COR-L47 (cell line): ENCODE measurements at places on chromosomes 7 and 10.
A peak's percentile ranks its signal among the peaks of the same experiment; 100 is the strongest.

GRCh38 chr7:150787321-150788281 is 12.6 kb downstream of the TMEM176B start:
- peak; percentile 9 for DNase-seq

DNA sequence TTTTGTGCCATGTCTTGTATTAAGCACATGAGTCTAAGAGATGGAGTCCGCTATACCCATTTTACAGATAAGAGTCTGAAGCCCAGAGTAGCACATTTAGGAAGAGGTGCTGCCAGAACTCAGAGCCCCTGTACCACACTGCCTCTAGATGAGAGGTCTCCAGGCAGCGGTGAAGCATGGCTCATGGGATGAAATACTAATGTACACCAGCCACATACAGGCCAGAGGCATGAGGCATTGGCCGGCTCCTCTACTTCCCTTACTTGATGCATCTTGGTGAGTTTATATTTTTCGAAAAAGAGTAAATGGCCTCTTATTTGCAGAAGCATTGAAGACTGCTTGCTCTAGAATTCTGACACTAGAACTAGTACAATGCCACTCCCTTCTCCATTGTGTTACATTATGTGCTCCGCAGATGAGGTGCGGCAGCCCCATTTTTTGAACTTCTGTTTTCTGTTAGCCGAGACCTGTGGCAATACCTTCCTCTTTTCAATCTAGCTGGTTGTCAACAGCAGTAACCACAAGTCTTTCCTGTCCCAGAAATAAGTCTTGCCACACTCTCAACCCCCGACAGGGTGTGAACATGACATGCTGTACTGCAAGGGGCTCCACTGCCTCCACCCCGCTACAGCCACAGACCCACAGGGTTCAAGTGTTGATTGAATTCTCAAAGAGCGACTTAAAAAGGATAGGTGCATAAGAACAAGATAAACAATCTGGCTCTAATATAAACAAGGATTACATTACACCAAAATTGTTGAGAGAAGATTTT is 145.3 kb downstream of the CELF2 start:
- DNase-seq, result no peak

DNA sequence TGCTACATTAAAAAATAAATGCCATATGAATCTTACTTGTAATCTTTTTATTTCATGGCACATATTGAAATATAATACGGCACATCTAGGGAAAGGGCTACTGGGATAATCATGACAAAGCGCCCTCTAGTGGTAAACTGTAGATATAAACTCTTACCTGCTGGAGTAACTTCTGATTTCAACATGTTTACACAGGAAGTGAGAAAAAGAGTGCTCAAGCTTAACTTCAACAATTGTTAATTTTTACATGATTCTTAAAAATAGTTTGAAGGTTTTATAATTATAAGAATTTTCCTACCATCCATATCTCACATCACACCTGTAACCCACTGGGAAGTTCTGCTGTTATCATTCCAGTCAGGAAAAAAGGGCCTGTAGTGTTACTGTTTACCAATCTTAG is 2.0 kb upstream of the HEPACAM2 start:
- DNase-seq, result peak; percentile 71

DNA sequence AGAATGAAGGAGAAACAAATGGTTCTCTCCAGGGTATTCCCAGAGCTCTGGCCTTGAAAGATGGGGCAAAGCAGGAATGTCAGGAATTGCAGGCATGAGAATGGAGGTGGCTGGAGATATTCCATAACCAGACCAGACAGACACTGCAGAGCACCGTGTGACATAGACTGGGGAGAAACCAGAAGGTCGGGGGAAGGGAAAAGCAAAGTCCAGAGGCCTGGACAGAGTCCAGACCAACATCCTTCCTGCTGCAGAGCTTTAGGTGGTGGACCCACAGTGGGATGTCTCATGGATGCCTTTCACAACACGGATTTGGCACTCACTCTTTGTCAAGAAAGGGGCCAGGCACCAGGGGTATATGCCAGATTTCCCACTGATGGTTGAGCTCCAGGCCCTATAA is 177.2 kb upstream of the INHBA start:
- no peak for DNase-seq

- peak; percentile 71 for DNase-seq
These were observed at the start of gene TRIM56 for GRCh38 chr7:101085162-101085964. TRIM56 (plus strand) TSS chr7:101085481; CDS start chr7:101087313, 1,832 bp downstream.

DNA sequence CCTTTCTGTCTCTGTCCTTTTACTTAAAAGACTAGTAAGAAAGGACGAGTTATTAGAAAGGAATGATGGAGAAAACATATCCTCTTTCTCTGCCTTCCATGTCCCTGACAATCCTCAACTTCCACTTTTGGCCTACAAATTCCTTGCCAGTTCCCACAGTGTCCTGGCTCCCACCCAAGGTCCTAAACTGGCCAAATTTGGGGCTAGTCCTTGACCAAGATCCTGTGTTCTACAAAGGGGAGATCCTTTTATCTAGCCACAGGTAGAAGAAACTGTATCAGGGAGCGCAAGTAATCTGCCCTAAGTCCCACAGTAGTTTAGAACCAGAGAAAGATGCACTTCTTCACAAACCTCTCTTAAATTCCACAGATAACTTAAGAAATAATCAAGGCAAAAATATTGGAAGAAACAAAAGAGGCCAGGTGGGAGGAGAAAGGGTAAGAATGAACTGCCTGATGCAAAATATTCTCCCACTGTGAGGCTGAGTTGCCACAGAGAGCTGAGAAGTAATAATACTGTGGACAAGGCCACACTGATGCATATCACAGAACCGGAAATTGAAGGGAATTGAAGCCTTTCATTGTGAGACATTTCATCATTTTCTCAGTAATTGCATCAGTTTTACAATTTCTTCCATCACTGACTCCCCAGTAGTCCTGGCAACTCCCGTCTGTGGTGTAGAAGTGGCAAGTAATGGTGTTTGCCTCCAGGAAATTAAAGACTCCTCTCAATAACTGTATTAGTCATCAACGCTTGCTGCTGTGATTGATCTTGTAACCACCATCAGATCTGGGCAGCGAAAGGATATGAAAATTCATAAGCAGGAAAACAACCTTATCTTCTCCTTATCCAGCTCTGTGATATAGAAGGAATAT is 47.2 kb downstream of the DNAJC12 start:
- DNase-seq, result no peak

- no peak for DNase-seq
These were observed 33.5 kb downstream of the PLCE1 start for GRCh38 chr10:94027197-94027596.

DNA sequence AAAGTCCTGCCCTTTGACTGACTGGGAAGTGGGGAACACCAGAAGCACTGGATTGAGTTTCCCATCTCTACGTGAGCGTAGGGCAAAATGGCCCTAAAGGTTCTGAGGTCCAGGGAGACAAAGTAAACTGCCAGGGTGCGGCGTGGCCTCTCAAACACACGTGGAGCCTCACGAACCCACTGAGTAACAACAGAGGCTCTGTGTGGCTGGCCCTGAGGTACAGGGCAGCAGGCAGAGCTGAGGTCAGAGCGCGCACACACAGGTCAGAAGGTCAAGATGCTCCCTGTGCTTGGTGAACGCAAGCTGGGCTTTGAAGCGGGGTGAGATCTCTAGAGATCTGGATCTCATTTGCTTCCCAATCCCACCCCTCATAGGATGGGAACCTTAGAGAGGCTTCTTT is 99.0 kb upstream of the ZMIZ1 start:
- no peak for DNase-seq

DNA sequence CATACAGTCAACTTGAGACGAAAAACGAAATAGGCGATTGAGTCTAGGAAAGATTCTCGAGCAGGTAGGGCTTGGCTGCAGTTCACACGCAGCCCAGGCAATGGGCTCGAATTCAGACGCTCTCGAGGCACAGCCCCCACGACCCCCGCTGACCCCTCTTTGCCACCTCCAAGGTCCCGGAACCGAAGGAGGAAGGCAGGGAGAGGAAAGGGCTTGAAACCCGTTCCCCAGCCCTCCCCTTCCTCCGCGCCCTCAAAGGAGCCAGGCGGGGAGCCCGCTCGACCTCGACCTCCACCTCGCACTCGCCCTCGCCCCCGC is 441 bp downstream of the CCDC186 start:
- DNase-seq, result no peak

GRCh38 chr7:132355048-132355447 is 221.2 kb downstream of the PLXNA4 start:
- DNase-seq, result no peak

DNA sequence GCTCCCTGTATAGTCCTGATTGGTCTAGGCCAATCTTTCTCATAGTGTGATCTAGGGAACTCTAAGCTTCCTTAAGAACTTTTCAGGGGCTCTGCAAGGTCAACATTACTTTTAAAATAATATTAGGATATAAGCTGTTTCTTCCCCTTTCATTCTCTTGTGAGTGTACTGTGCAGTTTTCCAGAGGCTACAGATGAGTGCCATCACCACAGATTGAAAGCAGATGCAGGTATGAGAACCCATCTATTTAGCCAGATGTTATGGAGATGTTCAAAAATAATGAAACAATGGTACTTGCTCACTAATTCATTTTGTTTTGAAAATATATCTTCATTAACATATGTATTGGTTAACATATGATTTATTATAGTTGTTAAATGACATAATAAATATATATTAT is 169.2 kb upstream of the SEMA3A start:
- DNase-seq, result no peak

GRCh38 chr7:11895337-11895736 is 63.3 kb upstream of the THSD7A start:
- peak; percentile 15 for DNase-seq

DNA sequence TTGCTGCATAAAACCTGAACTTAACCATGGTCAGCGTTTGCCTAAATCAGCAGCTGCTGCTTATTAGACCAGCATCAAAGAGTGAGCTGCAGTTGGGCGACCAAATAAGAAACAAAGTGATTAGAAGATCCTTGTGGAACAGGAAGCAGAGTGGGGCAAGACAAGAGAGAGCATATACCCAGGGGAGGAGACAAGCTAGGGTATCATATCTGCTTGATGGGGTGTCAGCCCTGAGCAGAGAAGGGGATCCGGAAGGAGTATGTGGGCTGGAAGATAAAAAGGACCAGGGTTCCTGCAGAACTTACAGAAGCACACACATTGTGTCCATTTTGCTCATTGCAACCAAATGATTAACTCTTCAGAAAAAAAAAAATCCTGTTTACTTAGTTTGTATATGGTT is 213.6 kb downstream of the CELF2 start:
- DNase-seq, result no peak

DNA sequence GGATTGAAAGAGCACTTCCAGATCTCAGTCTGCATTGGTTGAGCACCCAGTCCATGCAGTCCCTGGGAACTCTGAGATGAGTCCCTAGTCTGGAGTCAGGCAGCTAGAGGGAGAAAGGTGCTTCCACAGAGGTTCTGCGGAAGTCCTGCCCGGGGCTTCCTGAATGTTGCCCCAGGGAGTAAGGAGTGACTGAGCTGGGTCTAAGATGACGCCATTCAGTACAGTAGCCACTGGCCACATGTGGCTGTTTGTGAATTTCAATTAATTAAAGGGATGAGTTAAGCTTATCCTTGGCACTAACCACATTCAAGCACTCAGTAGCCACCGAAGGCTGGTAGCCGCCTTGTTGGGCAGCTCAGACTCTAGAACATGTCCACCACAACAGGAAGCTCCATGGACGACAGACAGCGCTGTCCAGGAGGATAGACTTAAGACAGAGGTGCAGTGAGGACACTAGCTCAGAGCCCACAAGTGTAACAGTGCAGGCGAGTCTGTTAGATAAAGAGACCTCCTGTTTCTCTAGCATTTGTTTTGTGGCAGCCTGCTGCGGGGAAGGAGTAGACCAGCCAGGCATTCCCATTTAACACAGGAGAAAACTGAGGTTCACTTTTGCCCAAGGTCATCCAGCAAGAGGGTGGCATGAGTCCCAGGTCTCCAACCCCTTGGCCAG is 101.6 kb upstream of the PPIF start:
- no peak for DNase-seq

DNA sequence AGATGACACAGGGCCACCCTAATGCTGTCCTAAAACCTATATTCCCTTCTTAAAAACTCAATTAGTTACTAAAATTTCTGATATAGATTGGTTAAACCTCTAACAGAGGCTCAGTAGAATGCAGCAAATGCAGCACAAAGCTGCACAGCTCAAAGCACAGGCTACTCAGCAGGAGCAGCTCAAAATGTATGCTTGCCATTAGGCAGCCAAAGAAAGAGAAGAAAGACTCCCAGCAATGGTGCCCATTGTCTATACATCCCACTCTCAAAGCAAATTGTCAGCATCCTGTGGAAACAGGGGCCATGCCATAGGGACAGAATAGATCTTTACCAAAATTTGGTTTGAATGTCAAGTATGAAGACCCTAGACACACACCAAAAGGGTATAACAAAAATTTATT is 73.5 kb downstream of the TFPI2 start:
- DNase-seq, result no peak

- DNase-seq, result no peak
These were observed 1.2 kb upstream of the AMPH start for GRCh38 chr7:38632411-38632810.

GRCh38 chr7:126809188-126809587 is 443.6 kb downstream of the GRM8 start:
- DNase-seq, result no peak

DNA sequence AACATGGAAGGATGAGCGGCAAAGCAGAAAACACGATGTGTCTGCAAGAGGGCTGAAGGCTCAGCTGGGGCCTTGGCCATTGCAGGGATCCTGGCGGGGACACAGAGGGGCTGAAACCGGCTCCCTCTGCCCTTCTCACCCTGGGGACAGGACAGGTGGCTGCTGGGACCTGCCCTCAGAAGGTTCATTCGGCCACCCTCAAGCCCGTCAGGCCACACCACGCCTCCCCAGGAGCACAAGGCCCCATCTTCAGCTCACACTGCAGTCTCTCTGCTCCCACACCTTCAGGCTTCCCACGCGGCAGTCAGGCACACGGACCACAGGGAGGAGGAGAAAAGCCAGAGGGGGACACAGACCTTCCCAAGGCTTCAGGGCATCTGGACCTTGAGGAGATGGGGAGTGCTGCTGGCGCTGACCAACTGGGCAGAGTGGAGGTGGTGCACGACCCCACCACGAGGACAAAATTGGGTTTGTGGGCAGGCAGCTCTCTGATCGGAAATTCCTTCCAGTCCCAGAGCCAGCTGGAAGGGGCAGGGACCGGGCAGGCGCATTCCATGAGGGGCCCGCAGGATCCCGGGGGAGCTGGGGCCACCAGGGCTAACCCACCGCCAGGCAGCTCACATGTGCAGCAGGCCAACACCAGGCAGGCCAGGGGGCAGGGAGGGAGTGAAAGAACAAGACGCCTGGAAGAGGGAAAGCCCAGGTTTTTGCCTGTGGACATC is 104.0 kb downstream of the MAD1L1 start:
- no peak for DNase-seq

- no peak for DNase-seq
These were observed 23.5 kb downstream of the TRPV5 start for GRCh38 chr7:142910031-142910433.

- DNase-seq, result no peak
These were observed 166.3 kb downstream of the GRID1 start for GRCh38 chr10:86200269-86200668.

- DNase-seq, result no peak
These were observed 1.8 kb downstream of the MUC3A start for GRCh38 chr7:100951172-100951571.

- DNase-seq, result no peak
These were observed 161.2 kb downstream of the NRF1 start for GRCh38 chr7:129772646-129773280.

- DNase-seq, result no peak
These were observed 216.1 kb downstream of the TWIST1 start for GRCh38 chr7:18901351-18901750.
